ENCODE measurements at places on chromosomes 5 and 9.
A peak's percentile ranks its signal among the peaks of the same experiment; 100 is the strongest.

DNA sequence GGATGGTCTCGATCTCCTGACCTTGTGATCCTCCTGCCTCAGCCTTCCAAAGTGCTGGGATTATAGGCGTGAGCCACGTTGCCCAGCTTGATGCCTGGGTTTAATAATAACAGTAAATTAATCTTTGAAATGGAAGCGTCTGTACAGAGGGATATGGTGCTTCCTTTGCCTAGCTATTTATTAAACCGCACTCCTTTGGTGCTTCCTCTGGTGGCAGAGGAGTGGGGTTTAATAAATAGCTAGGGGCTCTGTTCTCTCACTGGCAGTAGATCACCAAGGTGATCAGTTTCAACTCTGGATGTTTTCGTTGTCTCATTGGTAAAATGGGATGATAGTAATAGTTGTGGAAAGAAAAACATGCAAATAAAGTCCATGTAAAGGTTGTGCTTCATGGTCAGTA, 1122.5 kb upstream of the WWC1 start:
- H3K27ac ChIP-seq: no peak overlapping the region

GRCh38 chr5:6713274-6714225, at the start of gene TENT4A:
Gene TENT4A, plus strand, starts transcription at chr5:6713432. Its CDS starts 552 bp downstream, at chr5:6713984.
- H3K4me3 ChIP-seq: peak within 1 kb of the TSS; percentile 84
- peaks cover 5% of the 10 kb centered on the region for H3K36me3 ChIP-seq
- H3K4me1 ChIP-seq: peaks cover 60% of the 10 kb centered on the region
- peak; percentile 47 for DNase-seq
- H3K27ac ChIP-seq: peak within 1 kb of the TSS; percentile 98

- H3K27ac ChIP-seq: no peak overlapping the region
- H3K36me3 ChIP-seq: no peaks in the 10 kb centered on the region
- no peaks in the 10 kb centered on the region for H3K27me3 ChIP-seq
- no peak for DNase-seq
- H3K4me3 ChIP-seq: no peak overlapping the region
Observed at GRCh38 chr5:145396888-145397287, 438.3 kb downstream of the PRELID2 start.

GRCh38 chr9:15189481-15189880, 117.5 kb downstream of the TTC39B start:
- no peak overlapping the region for H3K4me3 ChIP-seq
- H3K4me1 ChIP-seq: peaks cover 12% of the 10 kb centered on the region
- no peaks in the 10 kb centered on the region for H3K27me3 ChIP-seq
